ENCODE measurements at places on chromosomes 1 and 21. TPM values are rescaled to one million over a fixed set of nuclear protein-coding genes. Genes with fewer than 3 reads are reported as not detected.
A peak's percentile ranks its signal among the peaks of the same experiment; 100 is the strongest.

Gene PRKAA2
- 4.7 TPM for polyA plus RNA-seq

Gene CYP4X1
- not detected for polyA plus RNA-seq

Gene LAD1
- polyA plus RNA-seq, result 0.04 TPM

Gene CELSR2
- 1.8 TPM for polyA plus RNA-seq

Gene RABGAP1L
- polyA plus RNA-seq, result 21.2 TPM

Gene TSPEAR
- not detected for polyA plus RNA-seq

Gene SNAP47
- 44.8 TPM for polyA plus RNA-seq

Gene SIM2
- polyA plus RNA-seq, result 0.46 TPM

Gene DDX20
- 8.2 TPM for polyA plus RNA-seq

Gene RCSD1
- not detected for polyA plus RNA-seq

Gene CD5L
- polyA plus RNA-seq, result not detected

Gene EVA1C
- polyA plus RNA-seq, result 5.7 TPM

Gene SUSD4
- polyA plus RNA-seq, result 0.29 TPM

Gene PGLYRP4
- not detected for polyA plus RNA-seq

Gene AMPD1
- polyA plus RNA-seq, result not detected

Gene STIL
- 6.4 TPM for polyA plus RNA-seq

Gene S100B
- polyA plus RNA-seq, result not detected

Gene TMEM234
- polyA plus RNA-seq, result 18.6 TPM

Gene PKP1
- polyA plus RNA-seq, result 0.04 TPM

Gene OR6K3
- not detected for polyA plus RNA-seq

- no peak for DNase-seq
Measured at GRCh38 chr1:28815533-28816185, 3.7 kb downstream of the OPRD1 start.

DNA sequence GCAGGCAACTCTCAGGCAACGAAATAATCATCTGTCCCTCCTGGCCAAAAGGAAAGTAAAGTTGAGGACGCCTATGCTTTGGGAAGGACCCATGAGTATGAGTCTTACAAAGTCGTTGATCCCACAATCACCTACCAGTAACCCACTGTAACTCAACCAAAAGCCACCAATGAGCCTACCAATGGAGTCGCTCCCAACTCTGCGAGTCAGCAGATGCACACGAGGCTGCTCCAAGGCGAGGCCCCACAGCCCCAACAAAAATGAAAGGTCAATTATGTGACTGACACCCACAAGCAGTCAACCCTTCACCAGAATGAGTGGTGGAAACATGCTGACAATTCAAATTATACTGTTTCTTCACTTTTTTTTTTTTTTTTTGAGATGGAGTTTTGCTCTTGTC, 12.0 kb downstream of the SETD4 start:
- no peak for DNase-seq

DNA sequence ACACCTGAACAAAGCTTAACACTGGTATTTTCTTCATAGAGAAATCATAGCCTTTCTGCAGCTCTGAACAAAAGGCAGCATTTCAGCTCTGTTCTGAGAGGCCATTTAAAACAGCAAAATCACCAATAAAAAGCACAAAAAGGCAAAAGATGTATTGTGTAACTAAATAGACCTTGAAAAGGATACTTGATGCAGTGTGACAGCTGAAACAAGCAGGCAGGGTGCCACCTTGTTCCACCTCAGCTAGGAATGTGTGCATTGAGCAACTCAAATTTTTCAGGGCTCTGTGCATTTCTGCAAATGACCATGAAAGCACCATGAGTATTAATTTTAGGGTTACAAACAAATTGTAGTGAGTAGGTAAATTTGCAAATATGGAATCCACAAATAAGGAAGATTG, 65.8 kb downstream of the RHOU start:
- DNase-seq, result no peak

GRCh38 chr21:25324666-25325065, 282.6 kb downstream of the MRPL39 start:
- no peak for DNase-seq

GRCh38 chr1:89429062-89429461, 65.2 kb downstream of the GBP6 start:
- DNase-seq, result no peak

GRCh38 chr1:231699784-231700183, 73.2 kb downstream of the DISC1 start:
- no peak for DNase-seq

DNA sequence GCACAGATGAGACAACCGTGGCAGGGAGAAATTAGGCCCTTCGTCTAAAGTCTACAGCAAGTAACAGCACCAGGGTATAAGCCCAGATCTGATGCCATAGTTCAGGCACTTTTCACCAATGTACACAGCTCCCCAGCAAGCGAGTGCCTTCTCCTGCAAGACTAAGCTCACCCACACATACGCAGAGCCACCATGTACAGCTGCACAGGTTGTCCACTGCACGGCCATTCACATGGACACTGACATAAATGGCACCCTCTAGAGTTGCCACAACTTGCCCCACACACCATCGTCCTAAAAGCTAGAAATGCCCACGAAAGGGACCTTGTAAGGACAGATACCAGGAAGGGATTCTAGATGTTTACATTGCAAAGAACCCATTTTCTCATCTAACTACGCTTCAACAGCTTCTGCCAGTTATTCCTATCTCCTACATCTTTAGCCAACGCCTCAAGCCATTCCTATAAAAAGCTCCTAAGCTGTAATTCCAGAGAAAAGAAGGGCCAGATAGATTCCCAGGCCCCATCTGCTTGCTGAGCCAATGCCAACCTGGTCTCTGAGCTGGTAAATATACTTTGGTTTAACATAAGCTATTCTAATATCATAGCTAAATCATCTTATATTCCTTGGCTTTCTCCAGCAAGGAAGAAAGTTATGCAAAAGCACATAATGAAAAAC, 174.0 kb upstream of the KAZN start:
- no peak for DNase-seq

DNA sequence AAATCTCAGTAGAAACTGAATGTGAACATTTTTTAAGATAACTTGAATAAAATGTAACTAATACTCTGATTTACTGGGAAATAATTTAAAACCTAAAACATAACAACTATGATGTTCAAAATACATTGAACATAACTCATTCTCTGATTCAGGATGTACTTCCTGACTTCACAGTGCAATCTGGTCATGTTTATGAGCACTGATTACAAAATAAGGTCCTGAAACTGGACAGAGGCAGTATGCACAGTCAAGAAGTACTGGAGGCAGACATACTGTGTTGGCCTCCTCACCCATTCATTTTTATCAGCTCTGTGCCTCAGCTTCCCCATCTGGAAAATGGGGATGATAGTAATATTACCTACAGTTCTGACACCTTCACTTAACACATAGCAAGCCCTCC, 651.3 kb downstream of the PTPRC start:
- DNase-seq, result no peak

DNA sequence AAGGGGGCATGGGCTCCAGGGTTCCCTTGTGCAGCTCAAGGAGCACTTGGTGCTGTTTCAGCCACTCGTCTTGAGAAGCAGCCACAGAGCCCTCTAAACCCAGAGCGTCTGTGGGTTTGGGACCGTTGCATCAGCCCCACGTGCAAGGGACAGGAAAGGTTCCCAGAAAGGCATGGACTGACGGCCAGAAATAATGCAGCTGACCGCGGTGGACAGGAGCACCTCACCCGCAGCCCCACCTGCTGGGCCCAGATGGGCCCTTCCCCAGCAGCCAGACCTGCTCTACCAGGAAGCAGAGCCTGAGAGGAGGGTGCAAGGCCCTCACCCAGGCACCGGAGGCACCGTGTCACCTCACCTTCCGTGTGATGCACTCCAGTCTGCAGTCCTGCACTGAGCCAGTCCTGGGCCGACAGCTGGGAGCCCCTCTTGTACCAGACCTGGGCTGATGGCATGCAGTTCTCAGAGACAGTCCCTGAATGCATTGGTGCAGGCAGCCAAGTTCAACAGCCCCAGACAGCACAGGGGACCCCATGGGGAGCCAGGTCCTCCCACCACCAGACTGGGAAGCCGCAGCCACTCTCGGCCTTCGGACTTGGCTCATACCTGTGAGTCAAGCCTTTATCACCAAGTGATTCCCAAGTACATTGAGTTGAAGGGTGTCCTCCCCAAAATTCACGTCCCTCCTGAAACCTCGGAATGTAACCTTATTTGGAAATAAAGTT, 4.8 kb upstream of the TFF3 start:
- DNase-seq, result no peak

- no peak for DNase-seq
Measured at GRCh38 chr1:164771619-164772361, 212.8 kb downstream of the PBX1 start.

GRCh38 chr1:89322402-89322801, 41.5 kb upstream of the GBP6 start:
- no peak for DNase-seq

DNA sequence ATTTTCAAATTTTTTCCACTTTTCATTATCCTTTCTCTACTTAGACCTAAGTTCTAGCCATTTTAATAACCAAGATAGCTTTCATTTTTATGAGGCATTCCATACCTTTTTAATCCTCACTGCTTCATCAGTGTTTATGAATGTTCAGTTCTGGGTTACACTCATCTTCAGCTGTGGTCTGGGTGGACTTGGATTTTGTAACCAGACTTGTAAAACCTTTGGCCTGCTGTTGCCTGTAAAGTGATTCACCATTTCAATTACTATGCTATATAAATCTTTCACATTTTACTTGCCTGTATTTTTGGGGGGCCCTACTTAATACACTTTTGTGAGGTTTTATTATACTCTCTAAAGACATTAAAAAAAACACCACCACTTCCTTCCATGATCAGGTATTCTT, 46.2 kb downstream of the USP25 start:
- peak; percentile 44 for DNase-seq

DNA sequence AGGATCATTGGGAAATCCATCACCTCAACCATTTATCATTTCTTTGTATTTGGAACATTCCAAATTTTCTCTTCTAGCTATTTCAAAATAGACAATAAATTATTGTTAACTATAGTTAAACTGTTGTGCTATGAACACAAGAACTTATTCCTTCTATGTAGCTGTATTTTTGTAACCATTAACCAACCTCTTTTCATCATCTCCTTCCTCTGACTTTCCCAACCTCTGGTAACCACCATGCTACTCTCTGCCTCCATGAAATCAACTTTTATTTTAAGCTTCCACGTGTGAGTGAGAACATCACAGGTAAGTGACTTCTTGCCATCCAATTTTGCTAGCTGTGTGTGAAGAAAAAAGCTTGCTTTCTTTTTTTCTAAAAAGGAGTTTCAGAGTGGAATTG, 418 bp downstream of the IFI44L start:
- no peak for DNase-seq

GRCh38 chr1:225845571-225846259, 35.8 kb downstream of the EPHX1 start:
- peak; percentile 45 for DNase-seq

DNA sequence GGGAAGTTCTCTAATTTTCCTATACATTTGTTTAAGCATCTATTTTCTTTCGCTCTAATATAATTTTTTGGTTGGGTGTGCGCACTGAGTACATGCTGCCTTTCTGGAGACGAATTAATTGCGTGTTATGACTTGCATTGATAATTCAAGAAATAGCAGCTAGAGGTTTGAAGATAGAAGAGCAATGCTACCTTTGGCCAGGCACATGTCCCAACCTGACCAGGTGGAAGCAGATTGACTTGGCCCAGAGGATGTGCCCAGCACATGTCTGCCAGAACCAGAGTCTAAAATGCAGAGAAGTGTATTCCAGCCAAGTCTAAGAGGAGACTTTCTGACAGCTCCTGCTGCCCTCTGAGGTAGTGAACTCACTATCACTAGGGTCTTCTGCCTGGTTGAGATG, 114.3 kb downstream of the SLC35F3 start:
- DNase-seq, result no peak

DNA sequence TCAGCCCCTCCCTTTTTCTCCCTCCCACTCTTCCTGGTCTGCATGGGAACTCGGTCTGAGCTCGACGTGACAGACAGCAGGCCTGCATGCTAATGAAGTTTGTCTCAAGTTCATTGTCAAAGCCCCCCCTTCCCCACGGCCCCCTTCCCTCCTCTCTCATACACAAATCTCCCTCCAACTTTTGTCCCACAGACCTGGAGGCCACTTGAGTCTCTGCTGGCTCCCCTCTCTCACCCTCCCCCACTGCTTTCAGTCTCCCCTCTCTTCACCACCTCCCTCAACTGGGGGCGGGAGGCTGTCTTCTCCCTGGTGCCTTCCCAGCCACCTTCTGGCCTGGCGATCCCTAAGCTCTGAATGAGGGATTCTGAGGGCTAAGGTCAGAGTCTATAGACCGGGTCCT, 61.3 kb downstream of the RHBG start:
- DNase-seq, result no peak

GRCh38 chr1:230268371-230269170, 157.6 kb downstream of the PGBD5 start:
- peak; percentile 38 for DNase-seq

DNA sequence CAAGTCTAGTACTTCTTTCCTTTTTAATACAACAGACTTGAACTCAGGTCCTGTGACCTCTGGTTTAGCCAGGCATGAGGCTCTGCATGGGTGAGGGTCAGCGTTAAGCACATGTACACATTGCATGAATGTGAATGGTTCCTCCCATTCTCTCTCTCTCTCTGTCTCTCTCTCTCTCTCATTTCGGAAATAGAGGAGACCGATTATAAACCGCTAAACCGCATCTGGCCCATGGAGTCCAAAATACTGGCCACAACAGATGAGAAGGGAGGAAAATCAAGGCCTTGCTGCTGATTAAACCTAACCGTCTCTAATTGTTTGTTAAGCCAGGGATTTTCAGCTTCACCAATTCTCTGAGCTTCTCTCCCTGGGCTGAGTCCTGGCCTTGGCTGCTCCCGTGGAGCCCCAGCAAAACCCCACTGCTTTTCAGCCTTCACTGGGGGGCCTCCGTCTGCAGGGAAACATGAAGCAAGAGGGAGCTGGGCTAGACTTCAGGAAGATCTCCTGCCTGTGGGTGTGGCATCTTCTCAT, 6.6 kb downstream of the RSPO1 start:
- DNase-seq, result no peak

GRCh38 chr1:153459655-153460054, 796 bp downstream of the S100A7 start:
- no peak for DNase-seq

DNA sequence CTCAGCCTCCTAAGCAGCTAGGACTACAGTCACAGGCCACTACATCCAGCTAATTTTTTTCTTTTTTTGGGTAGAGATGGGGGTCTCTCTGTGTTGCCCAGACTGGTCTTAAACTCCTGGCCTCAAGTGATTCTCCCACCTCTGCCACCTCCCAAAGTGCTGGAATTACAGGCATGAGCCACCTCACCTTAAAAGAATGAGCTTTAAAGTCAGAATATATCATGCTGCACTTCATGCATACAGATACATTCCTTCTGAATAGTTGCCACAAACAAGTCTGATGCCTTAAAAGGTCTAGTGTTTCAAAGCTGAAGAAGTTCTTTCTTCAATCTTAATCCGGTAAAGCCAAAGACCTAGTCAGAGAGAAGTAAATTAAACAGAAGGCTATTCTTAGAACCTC, 23.8 kb upstream of the CPLANE2 start:
- DNase-seq, result peak; percentile 55

- no peak for DNase-seq
Measured at GRCh38 chr1:143720087-143721023, 251.4 kb downstream of the FAM72C start.

- no peak for DNase-seq
Measured at GRCh38 chr1:211487672-211488208, 4.2 kb downstream of the RD3 start.

- no peak for DNase-seq
Measured at GRCh38 chr1:162568802-162569201, 7.3 kb downstream of the UAP1 start.

- no peak for DNase-seq
Measured at GRCh38 chr1:9069326-9070100, at the start of gene SLC2A5. TSS of gene SLC2A5 (minus strand) at chr1:9069635. CDS start at chr1:9069536, 99 bp downstream.
